ENCODE measurements at places on chromosomes 16 and 17. TPM values are rescaled to one million over a fixed set of nuclear protein-coding genes. Genes with fewer than 3 reads are reported as not detected.

GRCh38 chr16:15542261-15542660 lies 100.7 kb downstream of the MARF1 start:
- no peak for DNase-seq

DNA sequence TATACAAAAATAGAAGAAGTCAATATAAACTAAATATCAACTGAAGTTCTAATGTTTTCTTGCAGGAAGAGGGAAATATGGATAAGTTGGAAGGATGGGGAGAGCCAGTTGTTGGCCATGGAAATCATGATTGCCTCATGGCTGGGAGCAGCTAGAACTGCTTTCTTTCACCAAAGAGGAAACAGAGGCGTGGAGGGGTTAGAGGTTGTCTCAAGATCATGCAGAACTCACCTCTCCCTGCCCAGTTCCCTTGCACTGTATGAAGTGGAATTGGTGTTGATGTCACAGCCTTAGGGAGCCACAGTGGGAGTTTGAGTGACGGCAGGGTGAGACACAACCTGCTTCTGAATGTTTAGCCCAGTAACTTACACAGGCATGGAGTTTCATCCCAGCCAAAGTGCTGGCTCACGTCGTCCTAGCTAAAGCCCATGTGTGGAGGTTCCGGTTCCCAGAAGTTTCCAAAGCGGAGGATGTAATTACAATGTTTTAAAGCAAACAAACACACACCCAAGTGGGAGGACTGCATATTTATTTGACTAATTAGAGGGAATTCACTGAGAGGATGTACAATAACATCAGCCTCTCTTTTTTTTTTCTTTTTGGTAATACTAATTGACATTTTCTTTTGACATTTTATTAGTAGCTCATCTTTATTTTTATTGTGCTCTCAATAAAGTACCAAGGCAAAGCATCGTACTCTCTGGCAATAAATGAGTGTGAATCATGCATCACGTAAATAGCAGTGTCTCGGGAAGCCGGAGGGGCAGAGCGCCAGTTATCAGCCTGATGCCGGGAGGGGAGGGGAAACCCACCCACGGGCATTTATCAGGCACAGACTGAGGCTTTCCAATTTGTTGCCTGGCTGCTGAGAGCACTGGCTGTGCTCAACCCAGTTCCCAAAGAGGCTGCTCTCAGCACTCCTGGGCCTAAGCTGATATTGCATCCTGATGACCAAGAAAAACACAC lies 118.7 kb upstream of the CDH5 start:
- peak; percentile 26 for DNase-seq

DNA sequence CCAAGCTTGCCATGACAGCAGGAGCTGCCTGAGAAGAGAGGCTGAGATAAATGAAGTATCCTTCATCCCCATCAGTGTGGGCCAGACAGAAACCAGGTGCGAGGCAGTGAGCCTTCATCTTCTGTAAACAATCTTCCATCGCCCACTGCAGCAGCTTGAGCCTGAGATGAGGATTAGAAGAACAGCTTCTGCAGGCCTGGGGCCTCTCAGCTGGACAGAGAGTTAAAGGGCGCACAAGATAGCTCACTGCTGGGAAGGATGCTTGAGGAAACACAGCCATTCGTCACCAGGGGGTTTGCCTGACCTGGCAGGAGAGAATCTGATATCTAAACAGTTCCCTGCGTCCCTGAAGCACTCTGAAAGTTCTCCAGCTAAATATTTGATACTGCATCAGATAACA lies 27.1 kb downstream of the HOXB1 start:
- no peak for DNase-seq

DNA sequence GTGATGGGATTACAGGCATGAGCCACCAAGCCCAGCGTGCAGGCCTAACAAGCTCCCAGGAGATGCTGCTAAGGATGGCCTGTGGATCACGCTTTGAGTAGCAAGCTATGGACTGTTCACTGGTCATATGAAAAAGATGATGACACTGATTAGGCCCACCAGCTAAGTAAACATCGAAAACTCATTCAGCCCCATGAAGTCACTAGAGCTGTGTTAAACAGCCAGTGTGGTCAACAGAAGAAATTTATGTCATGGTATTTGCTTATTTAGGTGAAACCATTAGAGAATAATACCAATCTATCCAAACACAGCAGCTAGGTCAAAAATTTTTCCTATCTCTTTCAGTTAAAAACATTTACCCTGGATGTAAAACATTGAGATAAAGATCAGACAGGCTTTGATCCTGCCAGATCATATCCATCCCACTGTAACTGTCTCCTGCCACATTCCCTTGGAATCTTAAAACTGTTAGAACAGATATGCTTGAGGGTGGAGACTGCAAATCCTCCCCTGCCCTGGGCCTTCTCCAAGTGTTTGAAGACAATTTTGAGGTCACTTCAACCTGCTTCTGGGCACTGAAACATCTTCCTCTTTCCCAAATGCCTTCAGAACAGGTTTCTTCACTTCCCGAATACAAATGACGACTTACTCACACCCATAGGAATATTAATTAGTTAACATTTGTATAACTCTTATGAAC lies 30.9 kb downstream of the HOXB1 start:
- DNase-seq, result no peak

DNA sequence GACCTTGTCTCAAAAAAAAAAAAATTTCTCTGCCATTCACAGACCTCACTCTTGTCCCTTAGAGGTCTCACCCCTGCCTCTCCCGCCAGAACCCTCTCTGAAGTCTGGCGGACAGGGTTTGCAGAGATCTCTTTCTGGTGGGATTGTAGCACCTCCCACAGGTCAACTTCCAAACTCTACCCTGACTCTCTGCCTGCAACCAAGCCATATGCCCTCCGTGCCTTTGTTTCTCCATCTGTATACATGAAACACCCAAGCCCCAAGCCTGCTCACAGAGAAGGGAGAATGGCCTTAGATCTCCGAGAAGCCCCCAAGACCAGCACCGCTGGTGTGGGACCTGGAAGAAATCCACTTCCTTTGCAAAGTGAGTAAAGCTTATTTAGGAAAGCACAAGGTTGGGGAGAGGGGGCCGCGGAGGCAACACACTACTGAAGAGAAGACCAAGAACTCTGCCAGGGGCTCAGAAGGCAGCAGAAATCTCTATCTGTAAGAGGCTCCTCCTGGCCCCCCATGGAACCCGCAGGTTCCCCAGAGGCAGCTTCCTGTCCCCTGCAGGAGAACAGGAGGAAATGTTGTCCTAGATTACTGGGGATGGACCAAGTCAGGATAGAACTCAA lies 219.9 kb downstream of the C16orf78 start:
- DNase-seq, result no peak

Gene KCTD19
- not detected for total RNA-seq

DNA sequence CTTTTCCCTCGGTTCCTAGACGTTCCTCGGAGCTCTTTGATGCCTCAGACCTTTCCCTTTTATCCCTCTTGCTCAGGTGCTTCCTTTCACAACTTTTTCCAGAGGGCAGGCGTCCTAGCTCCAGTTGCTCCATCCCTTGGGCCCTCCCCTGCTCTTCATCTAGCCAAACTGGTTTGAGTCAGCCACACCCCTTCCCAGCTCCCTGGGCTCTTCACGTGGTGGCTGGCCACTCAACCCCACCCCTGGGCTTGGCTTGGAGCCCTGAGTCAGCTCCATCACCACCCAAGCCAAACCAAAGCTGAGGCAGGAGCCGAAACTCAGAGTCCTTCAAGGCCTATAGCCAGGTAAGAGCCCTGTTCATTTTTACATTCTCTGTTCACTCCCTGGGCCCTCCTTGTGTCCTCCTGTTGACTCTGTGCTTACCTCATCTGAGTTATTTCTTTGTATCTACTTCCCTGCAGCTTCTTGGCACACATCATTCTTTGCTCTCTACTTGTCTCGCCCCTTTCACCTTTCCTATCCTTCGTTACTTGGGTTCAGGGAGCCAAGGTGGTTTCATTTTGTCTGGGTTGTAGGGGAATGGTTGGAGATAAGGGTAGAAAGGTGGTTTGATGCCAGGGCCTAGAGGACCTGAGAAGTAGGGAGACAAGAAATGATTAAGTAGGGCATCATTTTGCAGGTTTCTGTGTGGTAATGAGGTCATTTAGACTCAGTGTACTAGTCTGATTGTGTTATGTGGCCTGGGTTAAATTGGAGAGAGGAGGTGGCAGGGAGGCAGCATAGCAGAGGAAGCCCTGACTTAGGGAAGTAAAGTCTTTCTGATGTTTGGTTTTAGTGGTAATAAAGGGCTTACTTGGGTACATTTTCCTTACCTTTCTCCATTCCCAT lies 7.6 kb upstream of the PHKG2 start:
- DNase-seq, result peak; percentile 97

Gene PRAC2
- total RNA-seq, result not detected

Gene PRM3
- not detected for total RNA-seq

Gene WDR45B
- total RNA-seq, result 90.3 TPM

- peak; percentile 80 for DNase-seq
These were observed 59.1 kb upstream of the CLEC18B start for GRCh38 chr16:74480150-74481029.

DNA sequence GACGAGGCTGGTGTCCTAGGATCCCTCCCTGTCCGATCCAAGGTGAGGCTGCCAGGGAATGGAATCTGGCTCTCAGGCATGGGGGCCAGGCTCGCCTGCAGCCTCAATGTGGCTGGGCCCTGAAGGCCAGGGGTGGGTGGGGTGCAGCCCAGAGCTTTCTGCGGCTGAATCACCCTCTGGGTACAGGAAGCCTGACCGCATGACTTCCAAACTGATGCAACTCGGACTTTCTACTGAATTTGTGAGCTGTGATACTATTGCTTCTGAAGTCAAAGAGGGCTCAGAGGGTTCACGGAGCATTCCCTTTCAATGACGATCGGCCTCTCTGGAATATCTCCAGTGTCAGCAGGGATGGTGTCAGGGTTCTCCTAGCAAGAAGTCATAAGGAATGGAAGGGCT lies 123.7 kb downstream of the METRNL start:
- DNase-seq, result peak; percentile 93

Gene TMEM238L
- not detected for total RNA-seq

DNA sequence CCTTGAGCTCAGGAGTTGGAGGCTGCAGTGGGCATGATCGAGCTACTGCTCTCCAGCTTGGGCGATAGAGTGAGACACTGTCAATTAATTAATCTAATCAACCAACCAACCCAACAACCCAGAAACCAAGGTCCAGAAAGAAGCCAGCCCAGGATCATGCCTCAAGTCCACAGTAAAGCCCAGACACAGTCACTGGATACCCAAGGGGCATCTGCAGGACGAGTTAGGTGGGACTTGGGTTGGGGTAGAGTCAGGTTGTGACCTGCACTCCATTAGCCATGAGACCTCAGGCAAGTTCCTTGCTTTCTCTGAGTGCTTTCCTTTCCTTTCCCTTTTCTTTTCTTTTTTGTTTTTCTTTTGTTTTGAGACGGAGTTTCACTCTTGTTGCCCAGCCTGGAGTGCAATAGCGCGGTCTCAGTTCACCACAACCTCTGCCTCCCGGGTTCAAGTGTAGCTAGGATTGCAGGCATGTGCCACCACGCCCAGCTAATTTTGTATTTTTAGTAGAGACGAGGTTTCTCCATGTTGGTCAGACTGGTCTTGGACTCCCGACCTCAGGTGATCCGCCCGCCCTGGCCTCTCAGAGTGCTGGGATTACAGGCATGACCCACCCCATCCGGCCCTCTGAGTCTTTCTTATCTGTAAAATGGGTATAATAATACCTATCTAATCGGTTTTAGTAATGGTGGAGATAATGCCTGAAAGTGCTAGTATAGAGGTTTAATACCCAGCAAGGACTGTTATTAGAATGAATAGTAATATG lies 3.5 kb upstream of the HSD17B1 start:
- DNase-seq, result no peak

DNA sequence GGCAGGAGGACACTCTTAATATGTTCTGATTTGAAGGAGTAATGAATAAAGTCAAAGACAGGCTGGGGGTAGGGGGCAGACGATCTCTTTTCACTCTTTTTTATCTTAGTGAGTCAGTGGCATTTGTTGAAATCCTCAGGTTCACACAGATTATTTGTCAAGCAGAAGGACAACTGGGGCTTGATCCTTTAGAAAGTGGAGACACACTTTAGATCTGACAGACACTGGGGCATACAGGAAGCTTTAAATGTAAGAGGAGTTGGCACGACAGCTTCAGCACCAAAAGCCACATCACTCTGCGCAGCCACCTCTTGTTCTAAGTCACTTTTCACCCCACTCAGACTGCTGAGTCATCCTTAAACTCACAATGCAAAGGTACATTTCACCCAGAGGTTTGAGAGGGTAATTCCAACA lies 121.5 kb downstream of the STXBP4 start:
- peak; percentile 41 for DNase-seq

- DNase-seq, result no peak
These were observed 134.4 kb upstream of the NLRP1 start for GRCh38 chr17:5718726-5719125.

GRCh38 chr17:62792447-62792800 lies 15.7 kb downstream of the MARCHF10 start:
- DNase-seq, result no peak

GRCh38 chr16:27841911-27842310 lies 221.6 kb downstream of the GSG1L start:
- DNase-seq, result no peak

DNA sequence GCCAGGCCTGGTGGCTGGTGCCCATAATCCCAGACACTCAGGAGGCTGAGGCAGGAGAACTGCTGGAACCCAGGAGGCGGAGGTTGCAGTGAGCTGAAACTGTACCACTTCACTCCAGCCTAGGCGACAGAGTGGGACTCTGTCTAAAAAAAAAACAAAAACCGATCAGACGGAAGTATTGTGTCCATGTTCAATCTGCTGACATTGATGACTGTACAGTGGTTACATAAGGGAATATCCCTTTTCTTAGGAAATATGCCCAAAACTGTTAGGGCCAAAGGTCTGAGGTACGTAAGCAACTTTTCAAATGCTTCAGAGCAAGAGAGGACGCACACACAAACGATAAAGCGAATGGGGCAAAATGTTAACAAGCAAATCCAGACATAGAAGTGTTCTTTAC lies 69.8 kb upstream of the DNAH17 start:
- no peak for DNase-seq

- DNase-seq, result no peak
These were observed 427.5 kb downstream of the MAF start for GRCh38 chr16:79172976-79173500.

DNA sequence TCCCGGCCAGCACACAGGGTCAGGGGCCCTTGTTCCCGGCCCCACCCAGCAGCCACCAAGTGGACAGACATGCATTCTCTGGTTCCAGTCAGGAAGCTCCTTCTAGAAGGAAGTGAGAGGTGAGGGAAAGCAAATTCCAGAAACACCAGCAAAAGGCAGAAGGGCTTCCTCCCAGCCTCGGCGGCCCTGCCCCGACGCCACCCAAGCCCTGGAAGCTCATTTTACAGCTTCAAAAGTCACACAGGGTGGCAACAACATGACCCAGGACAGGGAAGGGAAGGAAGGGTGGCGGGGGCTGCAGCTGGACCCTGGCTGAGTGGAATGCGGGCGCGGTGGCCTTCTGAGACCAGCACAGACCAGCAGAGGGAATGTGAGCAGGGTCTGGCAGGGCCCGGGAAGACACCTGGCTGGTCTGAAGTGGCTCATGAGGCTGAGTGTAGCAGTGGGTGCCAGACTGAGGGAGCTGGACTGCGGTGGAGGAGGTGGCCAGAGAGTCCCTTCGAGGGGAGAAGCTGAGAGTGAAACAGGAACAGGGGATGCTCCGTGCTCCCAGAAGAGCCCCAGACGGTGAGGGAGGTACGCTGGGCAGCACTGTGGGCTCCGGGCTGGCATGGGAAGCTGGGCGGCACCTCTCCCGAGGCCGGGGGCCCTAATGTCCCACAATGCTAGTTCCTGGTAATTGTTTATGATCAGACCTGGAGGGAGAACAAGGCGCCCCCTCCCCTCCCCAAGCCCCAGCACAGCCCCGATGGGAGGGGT lies 1.9 kb upstream of the UNC13D start:
- peak; percentile 56 for DNase-seq

Gene GP1BA
- 0.17 TPM for total RNA-seq

Data from A172 (cell line).